Cerebellar cortex (tissue), 1 donor: ENCODE measurements at places on chromosomes 5 and 9.

- no peak for DNase-seq
These were observed 13.1 kb upstream of the SPINK13 start for GRCh38 chr5:148255456-148255855.

GRCh38 chr9:134204991-134205578, 40.7 kb upstream of the RNU6ATAC start:
- DNase-seq = no peak

DNA sequence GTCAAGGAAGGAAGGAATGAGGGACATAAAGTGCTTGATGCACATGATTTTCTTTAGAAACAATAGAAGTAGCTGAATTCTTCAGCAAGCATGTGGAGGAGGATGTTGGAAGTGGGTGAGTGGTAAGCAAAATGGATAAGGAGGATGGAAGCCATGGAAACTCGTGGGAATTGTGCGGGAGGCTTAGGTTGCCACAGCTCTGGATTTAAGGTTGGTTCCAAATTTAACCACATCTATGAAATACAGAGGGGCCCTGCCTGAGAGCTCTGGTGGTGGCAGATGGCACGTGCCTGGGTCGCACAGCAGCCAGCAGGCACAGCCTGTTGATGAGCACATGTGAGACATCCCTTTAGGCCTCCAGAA, 284.7 kb downstream of the SMARCA2 start:
- no peak for DNase-seq

- no peak for DNase-seq
These were observed 704.3 kb upstream of the ZNF608 start for GRCh38 chr5:125450771-125451170.

DNA sequence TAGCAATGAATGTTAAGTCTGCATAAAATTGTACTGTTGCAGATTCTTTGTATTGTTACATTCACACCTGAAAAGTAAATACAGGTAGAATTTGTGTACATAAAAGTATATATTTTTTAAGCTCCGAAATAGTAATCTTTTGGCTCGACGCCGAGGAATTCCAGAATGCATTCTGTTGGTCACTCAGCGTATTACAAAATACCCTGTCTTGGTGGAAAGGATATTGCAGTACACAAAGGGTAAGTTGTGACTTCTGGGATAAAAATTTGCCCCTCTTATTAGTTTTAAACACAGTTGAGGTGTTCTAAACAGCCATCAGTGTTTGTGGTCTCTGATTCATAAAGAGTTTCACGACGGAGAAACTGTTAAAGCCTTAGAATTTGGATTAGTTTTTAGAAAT, 257.6 kb downstream of the ARHGEF28 start:
- DNase-seq = no peak

- DNase-seq = no peak
These were observed 138.0 kb downstream of the MTX3 start for GRCh38 chr5:79853028-79853427.

- no peak for DNase-seq
These were observed 111.1 kb upstream of the FBXL7 start for GRCh38 chr5:15388866-15389265.

GRCh38 chr9:115998666-115999065, 154.9 kb upstream of the PAPPA start:
- DNase-seq = no peak

- no peak for DNase-seq
These were observed 319.0 kb downstream of the EBF1 start for GRCh38 chr5:158780656-158781237.

DNA sequence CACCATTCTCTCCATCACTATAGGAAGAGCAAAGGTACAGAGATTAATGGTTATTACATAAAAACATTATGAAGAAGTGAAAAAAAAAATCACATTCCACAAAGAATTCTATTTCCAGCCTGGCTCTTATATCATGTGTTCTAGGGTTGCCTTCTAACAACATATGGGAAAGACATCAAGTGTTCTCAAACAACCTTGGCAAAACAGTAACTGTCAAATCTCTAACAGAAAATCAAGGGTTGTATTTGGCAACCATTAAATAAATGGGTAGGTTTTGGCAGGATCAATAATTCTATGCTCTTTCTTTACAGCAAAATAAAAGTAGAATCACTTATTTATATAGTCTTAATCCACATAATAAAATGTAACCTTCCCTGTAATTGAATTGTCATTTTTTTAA, 728.9 kb downstream of the MAT2B start:
- no peak for DNase-seq

DNA sequence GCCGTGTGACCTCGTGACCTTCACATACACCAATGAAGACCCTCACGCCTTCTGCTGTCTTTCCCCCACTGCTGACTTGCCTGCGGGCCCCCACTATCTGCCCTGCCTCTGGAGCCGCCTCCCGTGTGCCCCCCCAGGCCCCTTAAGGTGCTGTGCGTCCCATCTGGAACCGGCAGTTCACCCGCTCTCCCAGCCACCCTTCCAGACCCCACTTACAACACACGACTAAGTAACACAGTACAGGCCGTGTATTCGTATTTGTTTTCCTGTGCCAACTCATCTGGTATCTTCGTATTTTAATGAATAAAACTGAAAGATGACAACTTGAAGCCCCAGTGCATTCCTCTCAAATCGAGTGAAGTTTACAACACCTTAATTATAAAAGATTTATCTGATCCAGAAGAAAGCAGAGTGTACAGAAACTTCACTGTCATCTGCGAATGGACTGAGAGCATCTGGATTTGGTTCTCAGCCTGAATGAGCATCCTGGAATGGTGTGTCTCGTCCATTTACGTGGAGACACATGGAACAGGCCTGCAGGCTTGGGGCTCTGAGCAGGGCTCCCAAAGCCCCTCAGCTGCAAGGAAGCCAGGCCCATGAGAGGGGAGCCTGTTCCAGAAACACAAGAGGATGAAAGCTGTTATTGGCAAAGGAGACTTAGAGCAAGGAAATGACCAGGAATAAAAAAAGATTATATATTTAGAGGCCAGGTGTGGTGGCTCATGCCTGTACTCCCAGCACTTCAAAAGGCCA, 21.9 kb upstream of the TERT start:
- DNase-seq = no peak

DNA sequence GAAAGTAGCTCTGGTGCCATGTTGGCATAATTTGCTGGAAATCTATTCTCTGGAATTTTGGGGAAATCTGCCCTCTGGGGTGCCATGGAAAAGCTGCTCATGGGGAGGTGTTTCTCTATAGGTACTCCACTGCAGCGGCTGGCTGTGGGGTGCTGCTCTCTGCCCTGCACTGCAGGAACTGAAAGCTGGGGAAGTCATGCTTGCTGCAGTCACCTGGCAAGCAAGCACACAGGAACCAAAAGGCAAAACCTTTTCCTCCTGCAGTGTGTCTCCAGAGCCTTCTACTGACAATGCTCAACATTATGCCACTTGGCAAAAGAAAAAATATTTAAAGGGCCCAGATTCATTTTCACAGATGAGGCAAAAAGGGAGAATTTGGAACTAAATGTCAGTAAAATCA, 25.8 kb upstream of the CARNMT1 start:
- peak; percentile 57 for DNase-seq
